Psoas muscle (tissue), 8 donors: ENCODE measurements at places on chromosomes 12 and 14. TPM values are rescaled to one million over a fixed set of nuclear protein-coding genes. Genes with fewer than 3 reads are reported as not detected.

GRCh38 chr12:83245156-83245555, 558.5 kb downstream of the TMTC2 start:
- H3K36me3 ChIP-seq, result no peaks in the 10 kb centered on the region
- H3K27ac ChIP-seq, result no peak overlapping the region
- H3K4me3 ChIP-seq, result no peak overlapping the region

GOLGA3 gene
- total RNA-seq, result 40.8 TPM

DNA sequence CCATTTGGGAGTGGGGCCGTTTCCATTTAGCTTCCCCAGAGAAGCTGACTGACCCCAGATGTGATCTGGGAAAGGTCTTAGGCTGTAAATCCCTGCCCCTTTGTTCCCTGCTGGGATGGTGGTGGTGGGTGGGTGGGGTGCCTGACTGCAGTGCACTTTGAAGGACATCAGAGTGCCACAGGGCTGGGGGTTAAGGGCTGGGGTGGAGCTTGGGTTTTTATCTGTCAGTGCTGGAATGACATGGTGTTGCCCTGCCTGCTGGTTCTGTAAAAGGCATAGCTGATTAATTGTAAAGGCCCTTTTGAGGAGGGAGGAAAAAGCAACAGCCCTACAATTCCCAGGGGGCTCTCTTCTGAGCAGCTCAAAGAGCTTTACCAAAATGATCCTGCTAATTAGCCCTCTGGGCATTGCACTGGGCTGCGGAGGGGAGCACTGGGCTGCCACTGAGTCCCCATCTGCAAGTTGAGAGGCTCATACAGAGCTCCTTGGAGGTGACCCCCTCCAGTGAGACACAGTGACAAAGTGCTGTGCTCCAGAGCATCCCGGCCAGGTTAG, 21.1 kb downstream of the PLEKHG3 start:
- no peak for DNase-seq
- no peaks in the 10 kb centered on the region for H3K27me3 ChIP-seq
- peaks cover 8% of the 10 kb centered on the region for H3K4me1 ChIP-seq
- no peak overlapping the region for H3K4me3 ChIP-seq

GRCh38 chr12:43057566-43057965, 468.0 kb upstream of the PRICKLE1 start:
- H3K27me3 ChIP-seq, result no peaks in the 10 kb centered on the region
- no peaks in the 10 kb centered on the region for H3K4me1 ChIP-seq
- H3K27ac ChIP-seq, result no peak overlapping the region
- no peak for DNase-seq
- no peak overlapping the region for H3K4me3 ChIP-seq

LGR5 gene
- 1.7 TPM for total RNA-seq
